Lower lobe of right lung (tissue), 2 donors: ENCODE measurements at places on chromosomes 12 and 14.

DNA sequence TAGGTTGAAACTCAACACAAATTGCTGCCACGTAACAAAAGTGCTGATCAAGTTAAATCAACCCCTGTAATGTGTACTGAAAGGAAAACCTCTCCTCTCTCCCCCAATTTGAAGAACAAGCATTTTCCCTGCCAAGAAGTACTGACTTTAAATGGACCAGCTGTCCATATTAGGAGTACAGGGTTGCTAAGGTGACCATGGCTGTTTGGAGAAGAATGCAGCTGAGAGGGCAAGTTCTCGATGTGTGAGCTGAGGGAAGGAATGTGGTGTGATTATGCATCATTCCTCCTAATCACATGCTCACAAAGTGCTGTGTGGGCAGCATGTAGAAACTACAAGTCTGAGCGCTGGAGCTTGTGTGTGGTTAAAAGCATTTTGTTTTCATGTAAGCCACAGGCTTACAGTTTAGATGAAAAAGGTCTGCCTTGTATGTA is 50.9 kb upstream of the CCT2 start:
- peak; percentile 39 for DNase-seq

- no peak for DNase-seq
Observed at GRCh38 chr12:32777159-32777558, 21.5 kb upstream of the YARS2 start.

DNA sequence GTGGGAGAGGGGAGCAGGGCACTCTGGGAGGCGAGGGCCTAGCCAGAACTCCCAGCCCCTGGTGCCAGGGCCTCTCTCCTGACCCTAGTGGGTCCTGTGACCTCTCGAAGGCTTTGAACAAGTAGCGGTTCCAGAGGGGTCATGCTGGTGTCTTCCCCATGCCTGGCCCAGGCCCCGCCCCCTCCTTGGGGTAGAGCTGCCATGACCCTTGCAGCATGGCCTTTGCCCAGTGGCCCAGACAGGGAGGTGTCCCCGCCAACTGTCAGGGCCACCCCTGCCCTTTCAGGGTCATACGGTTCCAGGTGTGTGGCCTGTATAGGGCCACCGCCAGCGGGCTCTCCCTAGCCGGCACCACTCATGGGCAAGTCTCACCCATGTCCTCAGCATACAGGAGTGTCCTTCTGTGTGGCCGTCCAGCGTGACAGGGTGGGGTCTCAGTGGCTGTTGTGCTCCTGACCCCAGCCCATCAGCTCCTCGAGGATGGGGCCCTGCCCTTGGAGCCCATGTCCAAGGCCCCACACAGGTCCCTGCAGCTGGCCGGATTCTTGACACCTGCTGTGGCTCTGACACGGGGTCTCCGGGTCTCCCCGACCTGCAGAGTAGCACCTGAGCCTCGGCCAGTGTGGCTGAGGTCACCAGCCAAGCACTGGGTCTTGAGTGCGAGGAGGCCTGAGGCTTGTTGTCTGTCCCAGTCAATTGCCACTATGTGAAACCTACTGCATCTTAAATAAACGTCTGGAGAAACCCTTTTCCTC is 34.6 kb downstream of the PACS2 start:
- DNase-seq = no peak

- DNase-seq = no peak
Observed at GRCh38 chr14:22163051-22163450, 426.0 kb downstream of the DAD1 start.

DNA sequence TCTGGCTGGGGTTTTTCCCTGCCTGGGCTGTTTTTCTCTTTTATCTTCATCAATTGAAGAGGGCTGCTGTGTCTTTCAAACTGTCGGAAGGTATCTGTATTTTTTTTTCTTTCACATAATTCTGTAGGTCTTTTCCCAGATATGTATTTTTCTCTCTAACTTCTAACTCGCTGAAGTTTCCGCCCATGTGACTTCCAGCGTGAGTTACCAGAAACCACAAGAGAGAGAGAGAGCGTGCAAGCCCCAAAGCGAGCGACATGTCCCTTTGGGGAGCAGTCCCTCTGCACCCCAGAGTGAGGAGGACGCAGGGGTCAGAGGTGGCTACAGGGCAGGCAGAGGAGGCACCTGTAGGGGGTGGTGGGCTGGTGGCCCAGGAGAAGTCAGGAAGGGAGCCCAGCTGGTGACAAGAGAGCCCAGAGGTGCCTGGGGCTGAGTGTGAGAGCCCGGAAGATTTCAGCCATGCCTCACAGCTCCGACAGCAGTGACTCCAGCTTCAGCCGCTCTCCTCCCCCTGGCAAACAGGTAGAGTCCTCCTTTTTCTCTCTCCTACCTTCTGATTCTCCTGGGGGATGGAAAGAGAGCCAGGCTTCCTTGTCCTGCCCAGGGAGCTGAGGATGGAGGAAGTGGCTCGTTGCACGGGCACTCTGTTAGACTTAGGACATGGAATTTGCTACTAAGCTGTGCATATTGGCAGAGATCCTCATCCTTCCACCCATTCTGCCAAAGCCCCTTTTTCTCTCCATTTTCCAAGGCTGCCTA is at the start of gene BATF:
Gene BATF, plus strand, starts transcription at position 246 of the 759 bp plus-strand sequence. Its CDS starts 214 bp downstream, at position 460.
- DNase-seq = peak; percentile 60

- no peak for DNase-seq
Observed at GRCh38 chr12:17511369-17511768, 578.6 kb downstream of the RERGL start.

DNA sequence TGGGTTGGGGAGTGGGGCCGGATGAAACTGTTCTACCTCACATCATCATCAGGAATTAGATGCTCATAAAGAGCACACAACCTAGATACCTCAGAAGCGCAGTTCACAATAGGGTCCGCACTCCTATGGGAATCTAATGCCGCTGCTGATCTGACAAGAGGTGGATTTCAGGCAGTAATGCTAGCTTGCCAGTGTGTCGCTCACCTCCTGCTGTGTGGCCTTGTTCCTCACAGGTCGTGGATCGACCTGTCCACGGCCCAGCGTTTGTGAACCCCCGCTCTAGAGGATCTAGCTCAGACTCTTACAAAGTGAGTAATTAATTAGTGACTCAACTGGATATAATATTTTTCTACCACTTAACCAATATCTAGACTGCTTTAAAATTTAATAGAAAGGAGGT is 5.8 kb downstream of the PPP1R12A start:
- no peak for DNase-seq

DNA sequence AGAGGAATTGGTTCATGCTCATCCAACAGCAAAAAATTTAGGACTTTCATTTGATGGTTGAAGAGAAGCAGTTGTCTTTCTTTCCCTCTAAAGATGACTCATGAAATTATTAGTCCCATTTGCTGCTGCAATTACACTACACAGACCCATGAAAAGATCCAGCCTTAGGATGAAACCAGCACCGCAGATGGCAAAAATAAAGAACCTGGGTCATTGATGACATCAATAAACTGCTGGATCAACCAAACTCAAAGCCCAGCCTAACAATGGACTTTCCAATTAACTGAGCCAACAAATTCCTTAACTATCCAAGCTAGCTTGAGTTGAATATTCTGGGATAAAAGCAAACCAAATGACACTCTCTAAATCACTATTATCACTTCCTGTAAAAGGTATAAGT is 20.7 kb downstream of the DICER1 start:
- DNase-seq = no peak

DNA sequence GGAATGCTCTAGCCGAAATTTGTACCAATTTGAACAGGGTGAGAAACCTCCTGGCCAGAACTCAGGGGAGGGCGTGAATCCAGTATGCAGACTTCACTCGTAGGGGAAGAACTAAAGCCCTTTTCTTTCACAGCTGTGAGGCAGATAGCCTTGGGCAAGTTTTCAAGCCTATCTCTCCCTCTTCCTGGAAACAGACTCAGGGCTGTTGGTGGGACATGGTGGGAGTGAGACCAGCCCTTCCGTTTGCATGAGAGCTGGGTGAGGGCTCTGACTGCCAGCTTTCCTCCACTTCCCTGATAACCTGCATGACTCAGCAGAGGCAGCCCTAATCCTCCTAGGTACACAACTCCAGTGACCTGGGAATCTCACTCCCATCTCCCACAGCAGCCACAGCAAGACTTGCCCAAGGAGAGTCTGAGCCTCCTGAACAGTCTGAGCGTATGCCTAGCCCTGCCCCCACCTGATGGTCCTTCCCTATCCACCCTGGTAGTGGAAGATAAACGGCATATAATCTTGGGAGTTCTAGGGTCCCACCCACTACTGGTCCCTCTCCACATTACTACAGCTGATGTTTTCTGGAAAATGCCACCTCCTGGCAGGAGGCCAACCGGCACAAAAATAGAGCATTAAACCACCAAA is 170.1 kb upstream of the AMIGO2 start:
- no peak for DNase-seq

DNA sequence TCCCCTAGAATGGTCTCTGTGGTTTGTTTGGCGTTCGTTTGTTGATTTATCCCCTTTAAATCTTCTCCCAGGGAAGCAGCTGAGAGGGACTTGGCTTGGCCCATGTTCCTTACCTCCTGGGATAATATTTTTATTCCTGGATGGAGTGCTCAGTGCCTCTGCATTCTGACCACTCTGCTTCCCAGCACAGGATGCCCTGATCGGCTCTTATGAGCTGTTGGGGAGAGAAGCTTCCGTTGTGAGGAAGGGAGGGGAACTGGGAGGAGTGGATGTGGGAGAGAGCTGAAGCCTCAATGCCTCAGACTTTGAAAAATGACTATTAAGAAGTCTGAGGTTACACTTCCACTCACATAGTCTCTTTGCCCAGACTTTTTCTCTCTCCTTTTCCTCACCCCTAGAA is 114.8 kb downstream of the SMOC1 start:
- no peak for DNase-seq

DNA sequence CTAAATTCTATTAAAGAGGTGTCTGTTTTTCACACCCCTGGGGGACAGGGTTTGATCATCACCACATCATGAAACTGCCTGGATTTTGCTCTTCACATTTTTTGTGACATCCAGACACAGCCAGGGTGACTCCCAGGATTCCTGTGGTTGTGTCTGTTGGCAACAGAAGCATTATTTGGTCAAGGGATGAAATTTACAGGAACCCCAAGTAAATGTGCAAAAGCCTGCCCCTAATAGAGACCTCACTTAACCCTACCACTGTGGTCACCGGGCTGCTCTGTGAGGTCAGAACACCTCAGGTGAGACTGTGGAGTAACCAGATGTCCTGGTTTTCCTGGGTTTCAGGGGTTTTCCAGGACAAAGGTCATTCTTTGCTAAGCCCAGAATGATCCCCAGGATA is 103.8 kb downstream of the DAD1 start:
- no peak for DNase-seq

DNA sequence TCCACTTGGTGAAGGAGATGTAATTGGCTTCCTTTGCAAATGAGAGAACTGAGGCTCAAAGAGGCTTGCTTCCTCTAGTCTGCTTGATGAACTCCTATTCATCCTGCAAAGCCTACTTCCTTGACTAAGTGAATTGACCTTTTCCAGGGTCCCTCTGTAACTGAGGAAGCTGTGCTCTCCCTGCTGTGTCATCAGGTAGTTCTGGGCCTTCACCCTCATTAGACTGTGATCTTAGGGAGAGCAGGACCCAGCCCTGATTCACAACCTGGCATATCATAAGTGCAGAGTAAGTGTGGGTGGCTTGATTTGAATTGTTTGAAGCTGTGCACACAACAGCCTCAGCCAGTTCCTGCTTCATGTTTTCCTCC is 16.3 kb downstream of the ASB2 start:
- no peak for DNase-seq

- DNase-seq = no peak
Observed at GRCh38 chr12:68350753-68351152, 18.6 kb upstream of the MDM1 start.

- no peak for DNase-seq
Observed at GRCh38 chr14:92033906-92034687, 5.8 kb downstream of the TRIP11 start.

DNA sequence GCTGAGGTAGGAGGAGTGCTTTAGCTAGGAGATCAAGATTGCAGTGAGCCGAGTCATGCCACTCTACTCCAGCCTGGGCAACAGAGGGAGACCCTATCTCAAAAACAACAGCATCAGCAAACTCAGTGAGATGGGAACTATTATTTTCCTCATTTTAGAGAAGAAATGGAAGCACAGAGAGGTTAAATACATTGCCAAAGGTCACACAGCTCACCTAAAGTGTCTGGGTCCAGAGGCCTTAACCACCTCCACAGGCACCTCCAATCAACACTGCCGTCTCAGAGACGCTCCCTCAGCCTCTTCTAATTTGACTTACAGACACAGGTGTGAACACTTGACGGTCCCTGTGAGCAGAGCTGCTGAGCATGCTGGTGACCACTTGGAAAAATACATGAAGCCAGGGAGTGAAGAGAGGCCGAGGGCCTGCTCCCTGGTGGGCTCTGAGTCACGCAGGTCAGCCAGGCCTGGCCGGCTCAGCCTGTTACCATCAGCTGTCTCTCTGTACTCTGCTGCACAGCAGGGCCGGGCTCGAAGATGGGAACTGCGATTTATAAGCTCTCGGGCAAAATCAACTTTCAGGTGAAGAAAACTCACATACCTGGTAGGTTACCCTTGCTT is 77.5 kb upstream of the RASSF3 start:
- no peak for DNase-seq

DNA sequence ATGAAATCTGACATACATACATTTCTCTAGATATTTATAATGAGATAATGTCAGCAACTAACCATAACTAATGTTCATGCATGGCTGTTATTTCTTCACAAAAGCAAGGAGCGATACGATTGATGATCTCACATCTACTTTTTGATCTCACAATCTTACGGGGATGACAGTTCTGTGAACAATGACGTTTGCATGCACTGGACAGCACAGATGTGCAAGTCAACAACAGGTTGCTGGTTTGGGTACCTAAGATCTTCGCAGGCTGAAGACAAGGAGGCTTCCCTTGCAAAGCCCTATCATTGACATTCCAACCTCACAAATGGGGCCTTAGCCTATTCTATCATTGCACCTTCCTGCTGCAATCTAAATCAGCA is 53.6 kb downstream of the C12orf42 start:
- DNase-seq = no peak

- no peak for DNase-seq
Observed at GRCh38 chr14:97246648-97247047, 449.5 kb downstream of the VRK1 start.

DNA sequence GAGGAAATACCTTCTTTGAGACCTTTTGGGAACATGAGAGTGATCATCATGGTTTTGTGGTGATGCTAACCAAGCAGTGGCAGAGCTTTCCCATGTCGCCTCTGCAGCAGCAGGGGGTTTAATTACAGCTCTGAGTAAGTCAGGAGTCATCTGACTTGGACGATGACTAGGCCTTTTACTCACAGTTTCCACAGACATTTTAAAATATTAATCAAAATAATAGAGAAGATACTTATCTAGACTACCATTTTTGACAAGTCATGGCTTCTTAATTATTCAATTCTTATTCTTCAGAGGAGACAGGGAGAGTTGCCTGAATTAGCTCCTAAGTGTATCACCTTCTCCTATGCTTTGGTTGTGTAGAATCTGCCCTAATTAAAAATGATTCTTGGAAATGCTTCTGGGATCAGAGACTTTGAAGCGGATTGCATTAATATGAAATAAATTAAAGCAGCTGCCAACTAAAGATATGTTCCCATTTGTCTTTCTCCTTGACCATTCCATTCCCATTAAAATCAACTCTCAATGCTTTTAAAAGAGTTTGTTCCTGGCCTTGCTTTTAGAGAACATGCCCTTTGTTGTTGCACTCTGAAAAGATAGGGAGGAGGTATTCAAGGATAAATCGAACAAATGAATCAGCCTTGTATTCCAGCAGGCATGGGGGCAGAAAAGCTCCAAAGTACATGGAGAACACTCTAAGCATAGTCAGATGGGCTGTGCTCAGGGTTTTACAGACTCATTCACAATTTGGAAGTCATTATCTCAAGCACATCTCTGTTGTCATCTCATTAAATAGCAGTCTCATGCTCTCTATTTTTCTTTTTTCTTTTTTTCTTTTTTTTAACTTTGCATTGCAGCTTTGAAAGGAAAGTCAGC is 7.7 kb upstream of the IFNG-AS1 start:
- no peak for DNase-seq
